Astrocyte of the spinal cord (primary cell): ENCODE measurements at places on chromosomes 3 and 15.

DNA sequence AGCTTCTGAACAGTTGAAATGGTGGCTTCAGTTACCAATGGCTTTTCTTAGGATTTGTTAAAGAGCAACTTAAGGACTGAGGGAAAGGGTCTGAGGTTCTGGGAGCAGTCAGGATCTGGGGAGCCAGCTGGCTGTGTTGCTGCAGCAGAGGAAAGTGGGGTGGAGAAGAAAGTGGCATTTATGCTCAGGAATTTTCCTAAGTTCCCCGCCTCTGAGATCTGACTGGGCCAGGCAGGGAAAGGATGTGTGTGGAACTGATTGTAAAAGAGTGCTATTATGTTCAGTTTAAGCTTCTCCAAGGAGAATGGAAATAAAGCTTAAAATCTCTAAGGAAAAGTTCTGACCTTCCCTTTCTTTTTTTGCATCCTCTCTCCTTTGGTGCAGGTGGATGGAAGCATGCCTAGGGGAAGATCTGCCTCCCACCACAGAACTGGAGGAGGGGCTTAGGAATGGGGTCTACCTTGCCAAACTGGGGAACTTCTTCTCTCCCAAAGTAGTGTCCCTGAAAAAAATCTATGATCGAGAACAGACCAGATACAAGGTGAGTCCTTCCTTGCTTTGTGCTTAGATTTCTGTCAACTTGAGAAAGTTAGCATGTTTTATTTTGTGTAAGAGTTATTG, 37.8 kb downstream of the IQGAP1 start:
- DNase-seq: no peak

DNA sequence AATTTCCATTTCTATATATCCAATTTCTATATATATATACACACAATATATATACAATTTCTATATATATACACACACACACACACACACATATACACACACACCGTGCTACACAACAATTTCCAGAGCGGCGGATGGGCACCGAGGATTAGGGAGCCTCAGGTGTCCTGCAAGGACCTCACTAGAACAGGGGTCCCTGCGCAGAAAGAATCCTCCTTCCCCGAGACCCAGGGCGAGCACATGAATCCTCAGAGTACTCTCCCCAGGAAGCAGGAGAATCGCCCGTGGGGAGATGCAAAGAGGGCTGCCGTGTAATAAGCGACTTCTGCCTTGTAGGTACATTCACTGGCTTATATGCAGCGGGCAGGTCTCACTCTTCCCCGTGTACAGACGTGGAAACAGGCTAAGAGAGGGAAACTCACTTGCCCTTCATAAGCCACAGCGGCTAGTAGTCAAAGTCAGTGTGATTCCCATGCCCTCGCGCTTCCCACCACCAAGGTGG, 467 bp downstream of the PIF1 start:
- DNase-seq: no peak

DNA sequence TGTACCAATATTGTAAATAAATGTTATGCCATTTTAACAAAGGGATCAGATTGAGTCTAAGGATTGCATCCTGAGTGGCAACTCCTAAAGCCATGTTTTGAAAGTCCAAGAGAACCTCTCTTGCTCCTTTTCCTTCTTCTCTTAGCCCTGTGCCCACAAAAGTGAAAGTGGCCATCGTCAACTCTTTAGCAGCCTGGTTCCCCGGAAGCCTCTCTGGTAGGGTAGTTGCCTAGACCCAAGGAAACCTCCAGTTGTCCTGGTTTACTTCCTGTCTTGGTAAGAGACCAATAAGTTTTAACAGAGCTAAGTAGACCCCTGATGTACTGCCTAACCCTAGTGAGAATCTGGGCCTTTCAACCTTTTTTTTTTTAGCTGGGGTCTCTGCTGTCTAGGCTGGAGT, 10.2 kb upstream of the ITPKA start:
- DNase-seq: no peak

DNA sequence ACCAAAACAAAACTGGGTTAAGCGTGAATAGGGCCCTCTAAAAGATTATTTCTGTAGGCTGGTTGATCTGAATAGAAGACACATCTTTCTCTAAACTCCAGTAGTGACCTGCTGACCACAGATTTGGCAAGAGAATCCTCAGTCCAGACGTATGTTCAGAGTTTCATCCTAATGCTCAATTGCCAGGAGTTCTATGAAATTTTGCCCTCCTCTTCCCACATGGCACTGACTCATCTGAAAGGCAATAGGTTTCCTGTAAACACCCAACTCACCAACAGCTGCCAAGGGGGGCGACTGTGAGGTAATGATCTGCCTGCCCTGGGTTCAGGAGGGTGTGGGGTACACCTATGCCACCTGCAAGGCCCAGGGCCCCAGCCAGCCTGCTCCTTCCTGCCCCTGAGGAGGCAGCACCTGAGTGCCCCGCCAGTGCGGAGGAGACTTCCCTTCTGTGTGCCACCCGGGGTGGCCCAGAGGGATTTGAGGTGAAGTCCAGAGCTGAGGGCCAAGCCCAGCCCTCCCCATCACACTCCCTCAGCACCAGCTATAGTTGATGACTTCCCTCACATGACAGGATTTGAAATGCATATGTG, 8.4 kb upstream of the PLA2G4D start:
- peak; percentile 19 for DNase-seq
